ENCODE measurements at places on chromosomes 3 and 15.

DNA sequence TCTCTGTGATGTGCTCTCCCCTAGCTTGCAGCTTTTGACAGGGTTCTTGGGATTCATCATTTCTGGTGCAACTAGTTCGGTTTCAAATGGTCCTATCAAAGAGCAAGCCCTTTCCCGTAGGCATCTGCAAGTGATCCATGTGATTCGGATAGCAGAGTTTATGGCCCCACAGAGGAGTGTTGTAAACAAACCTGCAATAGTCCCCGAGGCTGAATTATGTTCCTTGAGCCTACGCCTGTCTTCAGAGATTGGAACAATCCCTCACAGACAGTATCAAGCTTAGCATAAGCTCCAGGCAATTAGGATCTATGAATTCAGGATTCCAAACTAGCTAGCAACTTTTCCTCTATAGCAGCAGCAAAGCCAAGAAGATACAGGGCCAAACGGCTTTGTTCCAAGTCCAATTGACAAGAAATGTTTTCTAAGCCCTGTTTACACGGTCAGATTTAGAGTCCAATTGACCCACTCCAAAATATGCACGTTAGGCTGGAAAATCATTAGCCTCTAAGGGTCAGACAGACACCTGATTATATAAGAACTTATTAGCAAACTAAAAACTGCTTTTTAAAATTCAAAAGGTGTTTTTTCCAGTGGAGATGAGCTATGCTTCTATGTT, 24.8 kb downstream of the LNP1 start:
- no peaks in the 10 kb centered on the region for H3K4me1 ChIP-seq
- H3K36me3 ChIP-seq: no peaks in the 10 kb centered on the region
- no peak for DNase-seq
- H3K4me3 ChIP-seq: no peak overlapping the region
- peaks cover 4% of the 10 kb centered on the region for H3K27me3 ChIP-seq

DNA sequence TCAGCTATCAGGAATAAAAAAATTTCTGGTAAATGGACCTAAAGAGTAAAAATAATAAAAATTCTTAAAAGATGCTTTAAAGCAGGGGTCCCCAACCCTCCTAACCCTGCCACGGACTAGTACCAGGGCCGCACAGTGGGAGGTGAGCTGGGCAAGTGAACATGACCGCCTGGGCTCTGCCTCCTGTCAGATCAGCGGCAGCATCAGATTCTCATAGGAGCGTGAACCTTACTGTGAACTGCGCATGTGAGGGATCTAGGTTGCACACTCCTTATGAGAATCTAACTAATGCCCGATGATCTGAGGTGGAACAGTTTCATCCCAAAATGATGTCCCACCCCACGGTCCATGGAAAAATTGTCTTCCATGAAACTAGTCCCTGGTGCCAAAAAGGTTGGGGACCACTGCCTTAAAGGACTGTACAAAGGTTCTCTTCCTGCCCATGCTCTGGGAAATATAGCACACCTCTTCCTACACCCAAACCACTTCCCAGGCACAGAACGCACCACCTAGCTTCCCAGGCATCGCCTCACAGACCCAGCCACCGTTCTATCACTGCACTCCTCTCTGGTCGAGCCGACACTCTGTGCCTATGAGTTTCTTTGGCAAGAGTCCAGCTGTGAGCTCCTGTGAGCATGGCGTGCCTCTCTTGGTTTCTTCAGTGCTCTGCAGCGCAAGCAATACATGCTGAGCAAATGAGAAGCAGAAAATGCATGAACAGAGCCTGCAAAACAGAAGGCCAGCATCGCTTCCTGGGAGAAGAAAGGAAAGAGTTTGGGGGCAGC, 104.9 kb downstream of the OCA2 start:
- H3K36me3 ChIP-seq: no peaks in the 10 kb centered on the region
- no peak overlapping the region for H3K27ac ChIP-seq
- H3K4me1 ChIP-seq: no peaks in the 10 kb centered on the region

DNA sequence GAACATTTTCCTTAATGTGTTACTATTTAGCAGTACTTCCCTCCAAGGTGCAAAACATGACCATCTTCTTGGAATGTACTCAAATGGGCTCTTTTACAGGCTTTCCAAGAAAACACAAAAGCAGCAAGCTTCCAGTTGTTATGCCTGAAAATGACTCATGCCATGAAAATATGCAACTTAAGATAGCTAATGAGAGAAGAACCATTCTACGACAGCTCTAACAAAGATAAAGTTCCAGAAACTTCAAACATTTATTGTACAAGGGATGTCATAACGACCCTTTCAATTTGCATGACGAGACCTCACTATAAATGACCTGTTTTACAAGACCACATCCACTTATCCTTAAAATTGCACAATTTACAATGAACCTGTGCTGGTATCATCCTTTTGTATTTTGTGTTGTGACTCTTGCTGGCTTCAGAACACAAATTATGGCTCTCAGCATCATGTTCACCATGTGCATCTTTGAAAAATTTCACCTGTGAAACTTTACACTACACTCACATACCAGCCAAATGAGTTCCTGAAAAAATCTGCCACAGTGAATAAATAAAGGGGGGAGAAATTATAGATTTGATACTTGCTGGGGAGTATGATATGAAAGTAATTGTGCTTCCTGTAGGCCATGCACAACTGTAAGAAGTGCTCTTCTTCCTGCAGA, 433.7 kb downstream of the MAGI1 start:
- no peaks in the 10 kb centered on the region for H3K4me1 ChIP-seq
- H3K27me3 ChIP-seq: no peaks in the 10 kb centered on the region
- no peak overlapping the region for H3K27ac ChIP-seq
- H3K36me3 ChIP-seq: no peaks in the 10 kb centered on the region

- H3K4me3 ChIP-seq: no peak overlapping the region
- no peak overlapping the region for H3K27ac ChIP-seq
- H3K4me1 ChIP-seq: no peaks in the 10 kb centered on the region
- DNase-seq: no peak
- no peaks in the 10 kb centered on the region for H3K27me3 ChIP-seq
Observed at GRCh38 chr3:122774564-122774963, 19.1 kb downstream of the HSPBAP1 start.

- no peaks in the 10 kb centered on the region for H3K27me3 ChIP-seq
- peak overlapping the region; percentile 86 for H3K27ac ChIP-seq
- H3K36me3 ChIP-seq: peaks cover 57% of the 10 kb centered on the region
- H3K4me3 ChIP-seq: no peak overlapping the region
Observed at GRCh38 chr3:11306817-11307589, 34.8 kb downstream of the ATG7 start.
